Mucosa of gallbladder (tissue), 1 donor: ENCODE measurements at places on chromosomes 2 and 18. TPM values are rescaled to one million over a fixed set of nuclear protein-coding genes. Genes with fewer than 3 reads are reported as not detected.
A peak's percentile ranks its signal among the peaks of the same experiment; 100 is the strongest.

The NOTO gene
- total RNA-seq, result not detected

The TTN gene
- 92.5 TPM for total RNA-seq

The SIX3 gene
- total RNA-seq, result not detected

The SLC35F6 gene
- 33.0 TPM for total RNA-seq

DNA sequence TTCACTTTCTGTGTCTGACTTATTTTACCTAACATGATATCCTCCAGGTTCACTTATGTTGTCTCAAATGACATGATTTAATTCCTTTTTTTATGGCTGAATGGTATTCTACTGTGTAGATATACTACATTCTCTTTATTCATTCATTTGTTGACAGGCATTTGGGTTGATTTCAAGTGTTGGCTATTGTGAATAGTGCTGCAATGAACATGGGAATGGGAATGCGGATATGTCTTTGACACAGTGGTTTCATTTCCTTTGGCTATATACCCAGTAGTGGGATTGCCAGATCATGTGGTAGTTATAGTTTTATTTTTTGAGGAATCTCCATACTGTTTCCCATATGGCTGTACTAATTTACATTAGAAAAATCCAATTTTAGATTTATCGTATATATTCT lies 195.4 kb upstream of the KLHL14 start:
- no peak for DNase-seq

- DNase-seq, result no peak
Measured at GRCh38 chr2:65025453-65026123, 30.6 kb upstream of the CEP68 start.

GRCh38 chr2:218622606-218623365 lies 15.1 kb downstream of the PLCD4 start:
- DNase-seq, result no peak

DNA sequence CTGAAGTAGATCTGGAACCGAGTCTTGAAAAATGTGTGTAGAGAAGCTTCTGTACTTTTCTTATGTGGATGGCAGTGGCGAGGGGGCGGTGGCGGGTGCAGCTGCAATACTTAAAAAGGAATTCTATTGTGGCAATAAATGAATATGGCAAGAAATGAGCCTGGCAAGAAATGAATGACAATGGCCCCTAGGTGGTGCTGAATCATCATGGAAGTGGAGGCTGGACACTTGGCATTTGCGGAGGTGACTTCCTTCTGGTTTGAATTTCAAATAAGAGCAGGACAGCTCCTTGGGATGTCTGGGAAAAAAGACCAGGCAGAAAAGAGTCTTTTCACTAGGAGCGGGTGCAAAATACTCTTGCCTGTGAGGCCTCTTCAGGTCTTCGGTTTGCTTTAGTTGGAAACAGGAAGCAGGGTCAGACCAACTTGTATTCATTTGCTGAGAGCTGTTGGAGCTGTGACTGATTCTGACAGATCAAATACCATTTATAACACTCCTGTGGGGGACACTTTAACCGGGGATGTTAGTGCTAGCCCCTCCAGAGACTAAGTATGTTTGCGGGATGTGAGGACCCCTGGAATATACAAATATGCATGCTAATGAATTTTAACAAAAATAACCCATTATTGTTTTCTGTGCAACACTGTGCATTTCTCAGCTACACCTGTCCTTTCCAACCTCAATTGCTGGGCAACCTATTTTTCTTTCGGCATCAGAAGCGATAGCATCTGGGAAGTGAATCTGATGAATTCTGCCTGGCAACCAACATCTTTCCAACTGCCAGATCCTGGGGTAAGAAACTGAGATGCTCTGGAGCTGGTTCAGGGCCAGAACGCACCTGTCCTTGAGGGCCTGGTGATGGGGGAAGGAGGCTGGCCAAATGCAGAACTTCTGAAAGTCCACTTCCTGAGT lies 35.4 kb downstream of the FASTKD2 start:
- peak; percentile 58 for DNase-seq

- DNase-seq, result no peak
Measured at GRCh38 chr18:78433562-78433961, 546.1 kb upstream of the SALL3 start.

- DNase-seq, result no peak
Measured at GRCh38 chr18:9738266-9738969, 30.3 kb downstream of the RAB31 start.

DNA sequence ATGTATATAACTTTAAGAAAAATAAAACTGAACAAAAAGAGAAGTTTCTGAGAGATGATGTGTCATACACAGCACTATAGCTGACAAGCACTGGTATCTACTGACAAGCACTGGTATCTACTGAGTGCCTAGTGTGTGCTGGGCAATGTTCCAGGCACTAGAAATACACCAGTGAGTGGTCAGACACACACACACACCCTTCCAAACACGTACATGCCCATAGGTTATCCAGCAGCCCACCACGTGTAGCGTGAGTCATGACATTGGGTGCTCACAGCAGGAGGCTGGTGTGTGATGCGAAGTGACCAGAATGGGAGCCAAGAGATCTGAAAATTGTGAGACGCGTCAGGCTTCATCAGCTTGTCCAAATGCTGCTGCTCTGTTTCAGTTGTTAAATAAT lies 12.2 kb upstream of the GNAL start:
- no peak for DNase-seq
